ENCODE measurements at places on chromosomes 12 and 14.

- no peak for DNase-seq
Observed at GRCh38 chr14:105987563-105987962, 461.2 kb downstream of the TMEM121 start.

DNA sequence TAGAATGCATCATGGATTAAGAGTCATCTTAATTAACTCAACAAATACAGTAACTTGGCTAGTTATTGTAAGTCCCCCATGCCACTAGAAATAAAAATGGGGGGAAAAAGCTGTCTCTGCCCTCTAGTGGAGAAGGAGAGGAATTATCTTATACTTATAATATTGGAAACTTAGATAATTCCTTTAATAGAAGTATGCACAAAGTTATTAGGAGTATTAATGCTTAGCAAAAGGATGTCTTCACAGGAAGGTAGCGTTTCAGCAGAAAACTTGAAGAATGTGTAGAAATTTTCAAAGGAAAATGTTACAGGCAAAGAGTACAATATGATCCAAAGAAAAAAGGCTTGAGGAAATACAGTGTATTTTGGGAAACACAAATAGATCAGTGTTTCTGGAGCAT lies 19.8 kb downstream of the OR5AU1 start:
- no peak for DNase-seq

GRCh38 chr14:51774209-51774608 lies 86.2 kb upstream of the GNG2 start:
- DNase-seq = no peak

DNA sequence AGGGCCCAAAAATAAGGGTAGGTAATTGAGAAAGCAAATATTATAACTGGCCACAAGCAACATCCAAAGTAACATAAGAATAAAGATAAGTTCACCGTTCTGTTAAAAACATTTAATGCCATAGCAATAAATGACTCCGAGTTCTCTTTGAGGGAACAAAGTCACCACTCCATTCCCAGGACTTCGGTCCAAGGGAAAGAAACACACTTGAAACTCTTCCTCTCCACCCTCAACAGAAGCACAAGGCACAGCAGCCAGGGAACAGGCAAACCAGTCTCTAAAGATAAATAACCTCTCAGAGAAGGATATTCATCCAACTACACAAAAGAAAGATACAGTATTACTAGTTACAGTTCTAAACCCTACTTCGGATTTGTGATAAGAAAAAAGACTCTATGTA lies 2.5 kb downstream of the SETD3 start:
- DNase-seq = no peak

DNA sequence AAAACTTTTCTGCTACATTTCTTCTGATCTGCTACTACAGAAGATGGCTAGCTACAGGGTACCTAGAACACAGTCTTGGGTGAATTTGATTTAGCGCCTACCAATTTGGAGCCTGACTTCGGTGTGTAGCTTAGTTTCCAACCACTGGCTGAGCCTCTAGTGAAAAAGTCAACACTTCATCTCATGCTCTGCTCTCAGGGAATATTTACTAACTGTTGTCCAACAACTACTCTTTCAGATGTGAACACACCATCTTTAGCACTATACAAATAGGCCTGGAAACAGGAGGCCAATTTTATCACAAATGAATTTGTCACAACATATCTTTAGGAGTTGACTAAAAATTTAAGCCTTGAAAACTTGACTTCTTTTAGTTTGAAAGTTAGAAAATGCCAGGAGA lies 167.9 kb downstream of the NELL2 start:
- DNase-seq = no peak

- peak; percentile 5 for DNase-seq
Observed at GRCh38 chr12:21881965-21882364, 59.3 kb downstream of the ABCC9 start.

- no peak for DNase-seq
Observed at GRCh38 chr12:4161718-4162117, 111.8 kb upstream of the CCND2 start.

GRCh38 chr12:14681190-14681589 lies 15.2 kb downstream of the GUCY2C start:
- DNase-seq = no peak

DNA sequence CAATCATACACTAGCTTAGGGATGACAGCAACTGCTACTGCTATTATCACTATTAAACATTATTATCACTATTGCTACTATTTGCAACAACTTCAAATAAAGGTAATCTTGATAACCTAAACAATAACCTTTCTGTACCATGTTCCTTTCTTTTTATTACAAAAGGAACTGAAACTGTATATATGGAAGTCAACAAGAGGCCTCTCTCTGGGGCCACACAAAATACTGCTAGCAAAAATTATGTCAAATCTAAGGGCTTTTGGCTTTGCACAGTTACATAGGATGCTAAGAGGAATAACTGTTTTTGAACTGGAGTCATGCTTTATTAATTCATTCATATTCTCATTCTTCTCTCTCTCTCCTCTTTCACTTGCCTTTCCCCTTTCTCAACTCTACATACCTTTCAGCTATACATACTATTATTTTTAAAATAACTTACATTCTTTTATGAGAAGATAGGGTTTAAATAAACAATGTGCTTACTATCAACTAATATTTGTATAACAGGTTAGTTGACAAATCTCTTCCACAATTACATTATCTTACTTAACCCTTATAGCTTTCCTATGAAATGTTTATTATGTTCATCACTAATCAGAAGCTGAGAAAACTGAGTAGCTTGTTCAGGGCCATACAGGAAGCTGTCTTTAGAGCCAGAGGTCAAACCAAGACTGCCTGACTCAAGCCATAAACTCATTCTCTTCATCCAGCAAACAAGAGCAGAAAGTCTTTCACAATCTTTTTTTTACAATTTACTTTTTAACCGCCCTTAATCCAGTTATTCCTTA lies 25.7 kb downstream of the SPTSSA start:
- DNase-seq = no peak

DNA sequence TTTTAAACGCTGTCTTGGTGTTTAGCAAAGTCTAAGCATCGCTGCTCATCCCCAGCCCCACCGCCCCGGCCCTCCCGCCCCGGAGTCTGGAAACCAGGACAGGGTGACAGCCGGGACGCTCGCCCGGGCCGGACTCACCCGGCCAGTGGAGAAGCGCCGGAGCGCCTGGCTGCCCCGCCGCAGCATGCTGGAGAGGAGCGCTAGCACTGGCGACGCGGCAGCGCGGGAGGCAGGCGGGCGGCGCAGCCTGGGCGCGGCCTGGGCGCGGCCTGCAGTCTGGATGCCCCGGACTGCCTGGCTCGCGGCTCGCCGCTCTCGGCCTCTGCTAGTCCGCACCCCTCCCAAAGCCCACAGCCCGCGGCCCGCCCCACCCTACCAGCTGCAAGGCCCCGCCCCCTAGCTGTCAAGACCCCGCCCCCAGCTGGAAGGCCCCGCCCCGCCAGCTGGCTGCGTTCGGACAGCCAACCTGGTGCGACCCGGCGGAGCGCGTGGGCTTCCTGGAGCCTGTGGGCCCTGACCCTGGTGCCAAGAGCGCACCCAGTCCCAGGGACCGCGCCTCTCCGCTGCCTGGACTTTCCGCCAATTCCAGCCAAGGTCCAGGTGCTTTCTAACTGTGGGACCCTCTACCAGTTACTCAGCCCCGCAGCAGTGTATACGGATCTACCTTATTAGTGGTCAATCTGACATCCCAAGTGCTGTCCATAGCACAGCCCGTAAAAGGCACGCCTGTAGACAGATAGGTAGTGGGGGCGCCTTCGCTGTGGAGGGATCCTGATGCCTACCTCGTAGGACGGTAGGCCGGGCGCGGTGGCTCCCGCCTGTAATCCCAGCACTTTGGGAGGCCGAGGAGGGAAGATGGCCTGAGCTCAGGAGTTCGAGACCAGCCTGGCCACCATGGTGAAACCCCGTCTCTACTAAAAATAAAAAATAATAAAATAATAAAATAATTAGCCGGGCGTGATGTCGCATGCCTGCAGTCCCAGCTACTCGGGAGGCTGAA lies at the start of gene ALDH1L2:
Gene ALDH1L2 (minus strand): TSS at position 208 of the 1,000 bp plus-strand sequence. CDS start 22 bp downstream, at position 186.
- peak; percentile 74 for DNase-seq

GRCh38 chr14:40347675-40348074 lies 915.4 kb upstream of the FBXO33 start:
- DNase-seq = no peak

DNA sequence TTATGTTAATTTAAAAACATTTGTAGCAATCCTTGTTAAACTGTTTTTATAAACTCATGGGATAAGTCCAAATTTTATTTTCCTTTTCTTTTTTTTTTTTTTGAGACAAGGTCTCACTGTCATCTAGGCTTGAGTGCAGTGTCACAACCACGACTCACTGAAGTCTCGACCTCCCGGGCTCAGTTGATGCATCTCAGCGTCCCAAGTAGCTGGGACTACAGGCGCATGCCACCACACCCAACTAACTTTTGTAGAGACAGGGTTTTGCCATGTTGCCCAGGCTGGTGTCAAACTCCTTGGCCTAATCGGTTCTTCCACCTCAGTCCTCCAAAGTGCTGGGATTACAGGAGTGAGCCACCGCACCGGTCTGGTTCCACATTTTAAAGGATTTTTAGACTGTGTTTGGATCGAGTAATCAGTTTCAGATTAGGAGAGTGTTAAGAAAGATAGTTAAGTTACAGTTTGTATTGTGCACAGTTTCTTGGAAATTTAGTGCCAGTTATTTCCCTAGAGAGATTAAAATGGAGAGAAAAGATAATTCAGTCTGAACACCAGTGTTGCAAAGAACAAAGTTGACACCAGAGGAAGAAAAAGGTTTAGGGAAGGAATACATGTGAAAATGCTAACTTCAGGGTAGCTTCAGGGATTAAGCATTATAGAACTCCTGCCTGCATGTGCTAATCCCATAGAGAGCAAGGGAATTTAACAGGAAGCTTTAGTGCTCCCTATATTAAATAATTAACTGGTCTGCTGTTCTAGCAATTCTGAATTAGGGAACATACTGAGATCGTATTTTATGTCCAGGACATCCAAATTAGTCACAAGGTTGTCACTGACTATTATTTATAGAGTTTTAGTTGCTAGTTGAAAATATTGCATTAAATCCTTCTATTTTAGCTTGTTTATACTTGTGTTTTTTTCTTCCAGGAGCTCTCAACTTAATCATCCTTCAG lies 10.1 kb downstream of the RAP1B start:
- DNase-seq = no peak

GRCh38 chr14:100129161-100129589 lies 30.3 kb downstream of the DEGS2 start:
- no peak for DNase-seq

GRCh38 chr14:82411298-82411697 lies 877.6 kb upstream of the SEL1L start:
- DNase-seq = no peak

- DNase-seq = no peak
Observed at GRCh38 chr14:78863143-78863542, 693.0 kb downstream of the NRXN3 start.

- no peak for DNase-seq
Observed at GRCh38 chr14:33250963-33251362, 312.3 kb downstream of the NPAS3 start.

GRCh38 chr12:40065636-40066035 lies 40.2 kb downstream of the SLC2A13 start:
- DNase-seq = no peak

DNA sequence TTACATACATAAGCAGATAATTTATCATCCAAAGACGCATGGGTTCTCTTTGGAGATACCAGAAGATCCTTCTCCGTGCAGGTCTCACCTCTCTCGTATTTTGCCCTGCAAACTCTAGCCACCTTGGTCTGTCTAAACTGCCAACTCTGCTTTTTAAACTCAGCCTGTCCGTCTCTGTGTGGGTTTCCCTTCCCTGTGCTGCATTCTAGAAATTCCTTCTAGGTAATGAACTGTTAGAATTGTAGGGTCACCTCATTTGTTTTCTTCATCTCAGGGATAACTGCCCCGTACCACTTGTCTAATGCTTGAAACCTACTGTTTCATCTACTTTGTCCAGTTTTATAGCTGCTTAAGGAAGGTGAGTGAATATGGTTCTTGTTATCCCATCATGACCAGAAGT lies 45.4 kb upstream of the CCDC196 start:
- DNase-seq = no peak

DNA sequence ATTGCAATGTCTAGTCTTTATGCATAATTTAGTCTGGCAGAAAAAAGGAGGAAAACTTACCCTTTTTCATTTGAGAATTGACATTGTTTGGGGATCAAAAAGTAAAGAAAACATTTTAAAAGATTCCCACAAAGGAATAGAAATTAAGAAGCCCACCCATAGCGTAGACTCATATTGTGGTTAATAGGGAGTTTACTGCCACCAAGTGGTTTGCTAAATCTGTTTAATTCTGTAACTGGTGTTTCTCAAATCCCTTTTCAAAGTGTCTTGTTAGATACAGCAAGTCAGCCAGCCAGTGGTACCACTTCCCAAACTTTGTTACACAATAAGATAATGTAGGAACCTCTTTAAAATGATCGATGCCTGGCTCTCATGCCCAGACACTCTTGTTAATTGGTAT lies 180.3 kb downstream of the IPO8 start:
- DNase-seq = no peak

- DNase-seq = no peak
Observed at GRCh38 chr14:95180966-95181741, 23.8 kb upstream of the DICER1 start.

DNA sequence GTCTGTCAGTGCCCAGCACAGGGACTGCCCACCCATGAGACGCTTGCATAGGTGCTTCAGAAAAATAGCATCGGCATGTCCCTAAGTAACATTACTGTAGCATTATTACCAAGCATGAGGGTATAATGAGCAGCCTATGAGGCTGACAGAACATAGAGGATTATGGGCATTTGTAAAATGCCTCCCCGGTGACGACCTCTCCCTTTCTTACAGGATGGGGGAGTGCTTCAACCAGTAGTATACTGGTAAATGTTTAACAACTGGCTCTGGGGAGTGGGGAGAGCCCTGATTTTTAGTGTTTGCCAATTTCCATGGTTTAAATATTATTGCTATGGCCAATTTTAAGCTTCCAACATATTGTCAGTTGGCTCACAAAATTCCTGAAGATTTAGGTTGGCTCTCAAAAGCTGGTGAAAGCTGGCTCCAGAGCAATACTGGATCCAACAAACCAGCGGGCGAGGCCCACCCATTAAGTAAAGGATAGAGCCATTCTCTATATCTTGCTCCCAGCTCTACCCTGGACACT lies 104.5 kb downstream of the ETNK1 start:
- DNase-seq = no peak
